ENCODE measurements at places on chromosomes 4 and X.
A peak's percentile ranks its signal among the peaks of the same experiment; 100 is the strongest.

DNA sequence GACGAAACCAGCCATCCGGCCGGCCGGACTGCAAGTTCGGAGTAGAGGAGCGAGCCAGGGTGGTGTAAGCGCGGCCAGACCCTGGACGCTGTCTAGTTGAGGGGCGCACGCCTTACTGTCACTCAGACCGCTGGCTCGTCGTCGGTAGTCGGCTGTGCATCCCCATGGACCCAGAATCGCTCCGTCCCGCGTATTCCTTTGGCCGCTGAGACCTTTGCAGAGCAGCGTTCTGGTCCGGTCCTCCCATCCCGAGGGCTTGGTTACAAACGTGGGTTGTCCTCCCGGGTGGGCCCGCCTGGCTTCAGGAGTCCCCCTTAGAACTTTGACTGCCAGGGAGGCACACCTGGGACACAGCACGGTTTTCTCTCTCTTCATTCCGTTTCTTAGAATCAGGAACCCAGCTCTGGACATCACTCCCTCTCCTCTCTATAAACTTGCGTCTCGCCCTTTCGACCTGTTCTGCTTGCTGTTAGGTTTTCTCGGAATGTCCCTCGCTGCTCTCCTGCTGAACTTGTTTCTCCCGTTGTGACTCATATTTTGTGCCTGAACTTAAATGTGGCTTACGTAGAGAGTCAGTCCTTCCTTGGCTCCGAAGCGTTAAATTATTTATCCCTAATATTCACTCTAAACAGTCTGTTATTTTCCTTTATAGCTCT is 672 bp downstream of the PGM2 start:
- no peak for DNase-seq

DNA sequence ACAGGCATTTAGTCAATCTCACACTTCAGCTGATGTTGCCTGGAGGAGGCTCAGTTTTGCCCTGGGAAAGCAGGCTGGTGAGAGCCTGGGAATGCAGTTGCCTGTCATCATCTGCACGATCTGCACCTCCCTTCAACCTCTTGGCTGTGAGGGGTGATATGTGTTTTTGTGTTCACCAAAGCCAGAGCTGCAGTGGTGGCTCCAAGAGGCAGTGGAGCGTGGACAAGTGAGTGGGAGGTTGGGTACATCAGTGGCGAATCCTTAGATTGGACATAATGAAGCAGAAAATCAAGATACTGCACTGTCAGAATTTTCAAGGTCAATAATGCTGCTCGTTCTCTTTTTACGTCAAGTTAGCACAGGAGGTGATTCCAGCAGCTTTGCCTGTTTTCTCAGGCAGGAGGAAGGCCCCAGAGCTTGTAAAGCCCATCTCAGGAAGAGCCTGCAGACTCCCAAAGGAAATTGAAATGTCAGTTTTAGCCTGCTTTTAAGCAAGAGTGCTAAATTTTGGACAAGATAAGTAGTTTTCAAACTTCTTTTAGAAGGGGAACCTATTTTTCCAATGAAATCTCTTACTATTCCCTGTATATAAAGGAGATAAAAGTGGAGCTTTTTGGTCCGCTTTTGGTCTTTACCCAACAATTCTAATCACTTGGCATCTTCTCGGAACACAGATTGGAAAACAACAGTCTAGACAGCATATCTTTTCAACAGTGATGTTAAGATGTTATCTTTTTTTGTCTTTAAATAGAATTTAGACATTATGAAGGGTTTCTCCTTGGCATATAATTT is 92.8 kb downstream of the FRAS1 start:
- no peak for DNase-seq

DNA sequence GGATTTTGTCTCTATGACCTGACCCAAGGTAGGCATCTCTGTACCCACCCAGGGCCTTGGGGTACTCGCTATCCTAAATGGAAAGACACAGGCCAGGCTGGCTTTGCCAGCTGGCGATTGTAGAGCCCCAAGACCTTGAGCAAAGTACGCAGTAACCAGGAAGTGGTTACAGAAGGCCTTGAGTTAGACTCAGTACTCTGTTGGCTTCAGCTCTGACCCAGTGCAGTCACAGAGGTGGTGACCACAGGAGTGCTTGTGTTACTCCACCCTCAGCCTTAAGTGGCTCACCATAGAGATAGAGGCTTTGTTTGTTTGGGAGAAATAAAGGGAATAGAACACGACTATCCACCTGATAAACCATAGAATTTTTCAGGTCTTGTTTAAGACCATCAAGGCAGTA is 880.5 kb upstream of the POU3F4 start:
- DNase-seq: no peak

DNA sequence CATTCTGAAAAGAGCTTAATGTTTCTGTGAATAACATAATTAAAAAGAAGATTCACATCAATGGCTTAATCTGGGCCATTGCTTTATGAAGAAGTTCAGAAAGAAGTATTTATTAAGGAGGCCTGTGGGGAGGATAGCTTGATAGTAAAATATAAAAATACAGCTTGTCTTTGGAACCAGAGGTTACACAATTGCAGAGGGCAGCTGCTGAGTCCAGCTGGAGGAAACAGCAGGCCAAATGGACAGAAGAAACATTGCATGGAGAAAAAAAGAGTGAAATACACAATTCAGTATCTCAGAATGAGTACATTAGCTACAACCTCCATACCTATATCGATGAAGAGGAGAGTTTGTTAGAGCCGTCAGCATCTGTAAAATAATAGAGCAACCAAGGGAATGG is 148.0 kb upstream of the NPY2R start:
- DNase-seq: no peak

DNA sequence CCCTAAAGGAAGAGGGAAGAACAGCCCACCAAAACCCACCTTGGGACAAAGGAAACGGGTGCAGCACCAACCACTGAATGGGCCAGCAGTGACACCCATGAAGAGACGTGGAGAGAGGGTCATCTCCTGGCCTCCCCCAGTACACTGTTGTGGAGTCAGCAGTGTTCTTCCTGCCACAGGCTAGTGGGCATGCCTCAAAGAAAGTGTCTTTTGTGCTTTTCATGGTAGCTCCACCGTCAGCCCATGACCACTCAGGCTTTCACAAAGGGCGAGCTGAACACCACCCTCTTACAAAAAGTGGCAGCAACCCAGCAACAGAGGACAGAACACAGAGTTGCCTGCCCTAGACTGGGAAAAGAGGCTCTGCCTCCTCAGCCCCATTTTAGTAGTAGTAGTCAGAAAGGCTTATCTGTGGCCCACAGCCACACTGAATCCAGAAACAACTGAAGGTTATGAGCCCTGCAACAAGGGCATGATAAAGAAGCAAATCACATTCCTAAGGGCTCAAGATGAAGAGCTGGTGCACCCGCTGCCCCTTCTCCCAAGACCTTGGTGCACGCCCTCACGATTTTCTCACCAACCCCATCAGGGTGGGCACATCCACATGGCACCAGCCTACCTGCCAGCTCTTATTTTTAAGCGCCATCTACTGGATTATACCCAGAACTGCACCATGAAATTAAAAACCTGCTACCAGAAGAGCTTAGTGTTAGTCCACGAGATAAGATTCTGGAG is 53.1 kb downstream of the RAB28 start:
- DNase-seq: peak; percentile 28

GRCh38 chr4:71107726-71108125 is 114.3 kb downstream of the DCK start:
- no peak for DNase-seq

DNA sequence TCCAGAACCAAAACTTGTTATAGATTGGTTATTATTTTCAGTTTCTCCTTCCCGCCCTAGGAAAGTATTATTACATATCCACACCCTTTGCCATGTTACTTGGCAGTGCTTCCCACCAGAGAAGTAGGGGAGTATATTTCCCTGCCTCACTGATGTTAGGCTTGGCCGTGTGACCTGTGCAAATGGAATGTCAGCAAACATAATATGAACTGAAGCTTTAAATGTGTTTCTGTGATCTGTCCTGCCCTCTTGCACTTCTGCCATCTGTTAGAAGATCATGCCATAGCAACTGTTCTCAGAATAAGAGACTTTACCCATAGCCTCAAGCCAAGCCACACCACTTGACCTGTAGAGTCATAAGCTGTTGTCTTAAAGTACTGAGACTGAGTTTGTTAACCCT is 36.7 kb upstream of the NEUROG2 start:
- no peak for DNase-seq

DNA sequence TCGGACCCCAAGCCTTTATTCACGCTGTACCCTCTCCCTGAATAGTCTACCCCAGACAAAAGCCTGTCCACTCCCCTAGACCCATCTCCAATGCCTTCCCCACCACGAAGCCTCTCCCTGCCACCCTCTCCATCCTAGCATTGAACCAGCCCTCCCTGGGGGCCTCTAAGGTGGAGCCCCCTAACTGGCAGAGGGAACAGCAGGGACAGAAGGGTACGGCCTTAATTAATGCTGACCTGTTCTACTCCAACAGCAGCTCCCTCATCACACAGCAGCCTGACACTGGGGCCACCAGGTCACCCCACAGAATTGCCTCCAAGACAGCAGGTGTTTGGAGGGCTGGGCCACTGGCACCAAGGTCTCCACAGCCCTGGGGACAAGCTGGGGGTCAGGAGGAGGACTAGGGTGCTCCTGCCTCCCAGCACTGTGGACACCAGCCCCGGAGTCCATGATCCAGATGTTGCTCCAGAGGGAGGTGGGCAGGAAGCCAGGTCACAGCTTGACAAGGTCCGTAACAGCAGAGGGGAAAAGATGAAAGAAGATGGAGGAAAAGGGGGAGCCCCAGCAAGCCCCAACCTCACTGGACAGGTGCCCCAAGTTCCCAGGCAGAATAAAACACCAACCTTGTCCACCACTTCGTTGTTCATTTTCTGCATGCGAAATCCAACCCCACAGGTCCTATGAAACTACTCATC is 3.7 kb downstream of the CRMP1 start:
- DNase-seq: no peak

DNA sequence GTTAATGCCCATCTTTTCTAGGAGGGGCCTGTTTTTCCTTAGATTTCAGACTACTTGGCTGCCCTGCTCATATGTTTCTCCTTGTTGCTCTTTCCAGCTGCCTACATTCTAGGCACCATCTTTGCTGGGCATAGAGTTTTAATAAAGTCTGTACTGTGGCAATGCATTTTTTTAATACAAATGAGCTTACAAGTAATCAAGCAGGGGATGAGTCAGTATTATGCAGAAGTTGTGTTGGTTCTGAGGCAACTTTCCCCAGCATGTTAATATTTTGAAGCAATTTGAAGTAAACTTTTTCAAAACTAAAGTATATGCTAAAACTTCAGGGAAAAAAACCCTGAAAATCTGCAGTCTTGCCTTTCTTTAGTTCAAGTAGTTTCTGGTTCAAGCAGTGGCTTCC is 372.0 kb upstream of the GATB start:
- no peak for DNase-seq

GRCh38 chrX:121831601-121832000 is 784.2 kb downstream of the GLUD2 start:
- no peak for DNase-seq

DNA sequence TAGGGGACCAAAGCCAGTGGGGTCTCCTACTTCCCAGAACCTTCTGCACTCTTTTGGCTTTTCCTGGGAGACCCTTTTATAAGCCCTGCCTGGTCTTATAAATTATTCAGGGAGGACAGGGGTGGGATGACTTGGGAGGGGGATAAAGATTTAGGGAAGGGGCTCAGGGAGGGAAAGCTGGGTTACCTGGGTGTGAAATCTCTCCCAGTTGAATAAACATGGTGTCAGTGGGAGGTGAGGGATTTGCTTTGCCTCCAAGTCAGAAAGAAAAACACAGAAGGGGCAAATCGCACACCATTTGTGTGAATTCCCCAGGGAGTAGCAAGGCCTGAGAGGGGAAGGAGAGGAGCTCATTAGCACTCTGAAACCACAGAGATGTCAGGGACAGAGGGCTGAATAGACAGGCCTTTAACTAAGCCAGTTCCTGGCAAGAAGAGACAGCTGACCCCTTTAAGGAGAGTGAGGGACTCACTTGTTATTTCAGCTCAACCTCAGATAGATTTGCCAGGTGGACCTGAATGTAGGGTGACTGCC is at the start of gene RIPPLY1:
Gene RIPPLY1 (minus strand): TSS at position 51 of the 534 bp plus-strand sequence. CDS start 54 bp downstream, outside the sequence.
- no peak for DNase-seq

GRCh38 chr4:163878336-163879121 is 384.0 kb downstream of the TMA16 start:
- DNase-seq: no peak

DNA sequence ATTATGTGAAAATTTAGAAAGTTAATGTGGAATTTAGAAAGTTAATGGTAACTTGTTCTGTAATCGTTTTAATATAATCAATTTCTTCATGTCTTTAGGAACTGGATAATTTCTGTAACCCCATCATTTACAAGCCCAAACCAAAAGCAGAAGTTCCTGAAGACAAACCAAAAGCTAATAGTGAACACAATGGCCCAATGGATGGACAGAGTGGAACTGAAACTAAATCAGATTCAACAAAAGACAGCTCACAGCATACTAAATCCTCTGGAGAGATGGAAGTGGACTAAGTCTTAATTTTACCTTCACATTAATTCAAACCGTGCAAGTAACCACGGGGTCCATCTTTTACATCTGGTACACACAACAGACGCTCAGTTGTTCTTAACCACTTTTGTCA is 48.1 kb upstream of the PLK4 start:
- DNase-seq: peak; percentile 15

DNA sequence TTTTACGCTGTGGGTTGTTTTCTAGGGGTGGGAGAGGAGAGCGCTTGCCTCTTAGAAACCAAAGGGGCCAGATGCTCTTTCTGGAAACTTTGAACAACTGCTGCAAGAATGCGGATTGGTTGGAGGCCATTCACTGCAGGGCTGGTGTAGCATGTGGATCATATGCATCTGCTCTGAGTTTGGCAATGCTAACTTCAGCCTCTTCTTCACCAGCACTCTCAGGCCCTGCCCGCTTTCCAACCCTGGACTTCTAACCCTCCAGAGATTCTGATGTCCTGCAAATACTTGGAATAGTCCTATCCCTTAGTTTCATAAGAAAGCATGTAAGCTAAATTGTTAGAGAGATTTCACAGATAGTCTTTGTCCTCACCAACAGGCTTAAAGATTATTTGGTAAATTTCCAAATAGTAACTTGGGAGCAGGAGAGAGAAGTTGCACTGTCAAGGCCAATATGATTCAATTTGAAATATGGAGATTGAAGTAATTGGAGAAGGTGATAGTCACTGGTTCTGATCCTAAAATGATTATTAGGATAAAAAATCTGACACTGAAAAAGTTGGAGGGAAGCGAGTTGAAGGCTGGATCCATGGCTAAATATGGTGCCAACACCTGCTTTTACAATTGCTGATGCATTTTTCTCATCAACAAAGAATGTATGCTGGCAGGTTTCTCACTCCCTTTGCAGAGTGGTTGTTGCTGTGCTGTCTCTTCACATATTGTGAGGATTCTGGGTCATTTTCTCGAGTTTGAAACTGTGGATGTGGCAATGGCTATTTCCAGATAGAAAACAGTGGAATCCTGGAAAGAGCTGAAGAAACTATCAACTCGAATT is 210.4 kb downstream of the PTTG2 start:
- DNase-seq: no peak

- no peak for DNase-seq
Observed at GRCh38 chr4:900721-901120, 31.4 kb downstream of the GAK start.

Data from NAMALWA (cell line).